ENCODE measurements at places on chromosomes 12 and 14.

- DNase-seq: no peak
Measured at GRCh38 chr14:100891051-100891450, 12.5 kb downstream of the RTL1 start.

DNA sequence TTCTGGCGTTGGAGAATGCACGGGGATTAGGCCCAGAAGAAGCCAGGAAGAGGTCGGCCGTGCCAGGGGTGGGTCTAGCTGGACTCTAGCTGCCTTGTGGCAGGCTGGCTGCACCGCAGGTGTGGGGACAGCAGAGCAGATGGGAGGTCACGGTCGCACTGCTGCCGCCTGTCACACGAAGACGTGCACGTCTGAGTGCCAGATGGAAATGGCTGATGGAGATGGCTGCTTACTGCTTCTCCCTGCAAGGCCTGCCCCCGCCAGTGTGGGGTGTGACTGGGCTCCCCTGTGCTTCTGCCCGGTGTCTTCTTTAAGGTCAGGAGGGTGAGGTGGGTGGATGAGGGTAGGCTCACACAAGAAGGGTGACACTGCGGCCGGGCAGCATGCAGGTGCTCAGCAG is 79.0 kb downstream of the MOK start:
- DNase-seq: no peak

- DNase-seq: no peak
Measured at GRCh38 chr12:57142121-57142520, 5.3 kb downstream of the LRP1-AS start.

DNA sequence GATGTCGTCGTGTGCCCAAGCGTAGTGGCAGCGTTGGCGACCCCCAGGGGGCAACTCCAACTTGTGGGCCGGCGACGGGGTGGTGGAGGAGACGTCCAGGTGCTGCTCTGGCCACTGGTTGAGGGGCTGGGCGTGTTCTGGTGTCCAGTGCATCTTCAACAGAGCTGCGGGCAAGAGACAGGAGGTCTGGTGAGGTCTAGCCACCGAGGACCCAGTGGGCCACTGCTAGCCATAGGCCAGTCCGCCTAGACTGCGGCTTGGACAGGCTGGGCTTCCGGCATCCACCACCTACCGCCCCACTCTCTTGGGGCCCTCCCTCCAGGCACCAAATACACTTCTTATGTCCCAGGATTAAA is 26.3 kb downstream of the FIGNL2 start:
- DNase-seq: no peak

GRCh38 chr14:89625244-89625713 is 208.2 kb upstream of the FOXN3 start:
- no peak for DNase-seq

GRCh38 chr12:28699029-28699428 is 450.0 kb upstream of the FAR2 start:
- no peak for DNase-seq

DNA sequence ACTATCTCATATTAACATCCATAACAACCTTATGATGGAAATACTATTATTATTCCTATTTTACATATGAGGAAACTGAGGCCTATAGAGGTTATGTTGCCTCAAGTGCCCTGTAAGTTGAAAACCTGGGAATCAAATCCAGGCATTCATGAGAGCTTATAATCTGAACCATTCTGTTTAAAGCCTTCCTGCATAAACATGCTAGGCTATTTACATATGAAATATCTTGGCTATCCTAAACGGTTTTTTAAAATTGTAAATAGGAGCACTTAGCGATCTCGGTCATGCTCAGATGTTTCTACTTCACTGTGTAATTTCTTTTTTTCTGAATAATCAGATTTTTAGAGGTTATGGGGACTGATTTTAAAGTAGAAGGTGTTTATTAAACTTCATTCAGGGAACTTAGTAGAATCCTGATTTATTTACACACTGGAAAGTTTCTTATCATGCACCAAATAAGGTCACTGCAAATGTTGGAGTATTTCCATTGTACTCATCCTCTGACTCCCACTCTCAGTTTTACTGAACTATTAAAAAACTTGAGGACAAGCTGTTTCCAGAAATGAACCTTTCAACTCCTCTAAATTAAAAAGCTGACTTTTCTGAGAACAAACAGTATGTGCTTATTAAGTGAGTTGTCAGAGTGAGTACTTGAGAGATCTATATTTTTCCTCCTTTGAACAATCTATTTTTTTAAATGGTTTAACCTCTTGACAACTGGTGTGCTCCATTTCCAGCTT is 141.7 kb downstream of the PIK3C2G start:
- DNase-seq: no peak

- no peak for DNase-seq
Measured at GRCh38 chr12:89999699-90000505, 291.3 kb upstream of the ATP2B1 start.

- DNase-seq: no peak
Measured at GRCh38 chr12:23862701-23863100, 86.8 kb downstream of the SOX5 start.

GRCh38 chr14:75234173-75235115 is 44.2 kb upstream of the FOS start:
- no peak for DNase-seq

DNA sequence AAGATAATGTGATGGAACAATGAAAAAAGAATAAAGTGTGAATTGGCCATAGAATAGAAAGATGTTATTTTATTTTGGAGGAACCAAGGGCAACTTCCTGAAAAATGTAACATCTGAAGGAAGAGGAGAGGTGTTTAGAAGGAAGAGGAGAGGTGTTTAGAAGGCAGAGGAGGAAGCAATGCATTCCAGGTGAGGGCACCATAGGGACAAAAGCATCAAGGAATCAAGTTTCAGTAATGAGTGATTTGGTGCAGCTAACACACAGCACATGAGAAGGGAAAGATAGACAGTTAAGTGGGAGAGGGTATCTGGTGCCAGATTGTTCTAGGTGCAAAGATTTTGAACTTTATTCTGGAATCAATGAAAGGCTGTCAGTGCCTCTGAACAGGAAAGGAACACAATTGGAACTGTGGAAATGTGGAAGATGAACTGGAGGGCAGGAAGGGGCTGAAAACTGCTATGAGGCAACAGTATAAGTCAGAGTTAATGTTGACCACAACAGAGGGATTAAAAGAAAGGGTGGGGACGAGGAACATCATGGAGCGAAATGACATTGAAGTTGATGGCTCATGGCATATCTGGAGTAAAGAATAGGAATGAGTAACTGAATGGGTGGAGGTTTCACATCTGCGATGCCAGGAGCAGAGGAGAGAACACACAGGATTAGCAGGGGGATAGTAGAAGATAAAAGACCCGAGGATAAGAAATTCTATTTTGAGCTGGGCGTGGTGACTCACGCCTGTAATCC is 326.6 kb downstream of the LRIG3 start:
- no peak for DNase-seq

Measured in activated effector memory CD4-positive, alpha-beta T cell treated with Interleukin-2 at 50 U/mL for 16 hours (primary cell).